DND-41 (cell line): ENCODE measurements at places on chromosomes 7 and 10.

DNA sequence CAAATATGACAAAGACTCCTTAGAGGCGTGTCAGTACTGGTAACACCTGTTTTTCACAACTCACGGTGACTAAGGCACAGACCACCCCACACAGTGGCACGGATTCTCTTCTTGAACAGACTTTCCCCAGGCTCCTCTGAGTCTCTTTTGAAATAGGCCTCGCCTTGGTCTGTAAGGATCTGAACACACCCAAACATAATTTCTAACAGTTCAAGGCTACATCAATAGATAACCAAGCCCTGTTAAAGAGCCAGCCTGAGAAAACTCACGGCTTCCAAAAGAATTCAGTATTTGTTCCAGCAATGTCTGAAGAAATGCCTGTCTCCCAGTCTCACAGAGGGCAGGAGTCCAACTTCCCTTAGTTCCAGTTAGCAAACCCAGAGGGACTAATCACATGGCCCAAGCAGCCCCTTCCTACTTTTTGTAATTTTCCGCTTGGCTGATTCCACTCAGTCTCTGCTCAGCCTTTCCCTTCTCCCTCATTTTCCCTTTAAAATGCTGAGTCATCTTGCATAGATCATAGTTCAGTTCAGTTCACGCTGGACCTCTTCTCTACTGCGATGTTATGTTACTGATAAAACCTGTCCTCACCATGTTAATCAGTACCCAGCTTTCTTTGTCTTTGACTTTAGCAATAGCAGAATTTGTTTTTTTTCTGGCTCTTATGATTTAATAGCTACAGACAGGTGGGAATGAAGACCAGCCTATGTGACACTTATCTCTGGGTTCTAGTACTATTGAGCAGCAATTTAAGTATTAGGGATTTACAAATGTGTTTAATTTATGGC lies 22.6 kb upstream of the AKR1C3 start:
- DNase-seq, result no peak

DNA sequence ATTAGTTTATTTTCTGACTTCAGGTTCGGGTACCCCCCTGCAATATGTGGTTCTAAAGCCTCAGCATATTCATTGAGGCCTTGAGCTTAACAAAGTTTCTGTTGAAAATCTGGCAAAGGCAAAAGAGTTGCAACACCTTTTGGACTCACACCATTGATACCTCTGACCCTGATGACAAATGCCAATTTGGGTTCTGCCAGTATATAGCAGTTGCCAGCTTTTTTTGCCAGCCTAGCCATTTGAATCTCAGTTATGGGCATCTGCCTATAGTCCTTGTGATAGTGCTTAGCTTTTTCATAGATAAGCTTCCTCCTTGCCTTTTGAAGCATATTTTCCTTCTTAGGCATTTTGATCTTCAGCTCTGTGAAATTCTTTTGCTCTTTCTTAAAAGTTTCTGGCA lies 31.9 kb downstream of the LIPJ start:
- DNase-seq, result no peak

DNA sequence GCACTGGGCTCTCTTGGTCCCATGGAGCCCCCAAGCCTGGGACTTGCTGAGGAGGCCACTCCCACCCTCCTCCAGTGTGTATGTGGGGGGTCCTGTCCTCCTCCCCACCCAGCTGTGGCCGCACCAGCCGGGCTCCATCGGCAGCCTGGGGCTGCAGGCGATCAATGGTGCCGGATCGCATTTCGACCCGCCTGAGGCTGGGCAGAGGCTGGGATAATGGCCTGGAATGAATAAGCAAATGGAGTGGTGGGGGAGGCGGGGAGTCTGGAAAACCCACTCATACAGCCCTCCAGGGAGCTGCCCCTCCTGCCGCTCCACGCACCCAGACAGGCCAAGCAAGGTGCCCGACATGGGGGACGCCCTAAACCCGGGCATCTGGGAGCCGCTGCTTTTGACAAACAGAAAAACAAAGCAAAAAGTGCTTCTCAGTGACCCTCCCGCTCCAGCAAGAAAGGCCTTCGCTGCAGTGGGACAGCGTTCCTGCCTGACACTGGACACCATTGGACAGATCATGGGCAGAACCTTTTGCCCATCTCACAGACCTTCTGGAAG lies 160.5 kb downstream of the NRF1 start:
- DNase-seq, result no peak

GRCh38 chr7:155129186-155129585 lies 59.1 kb downstream of the HTR5A start:
- DNase-seq, result no peak

GRCh38 chr7:101453617-101454016 lies 90.9 kb downstream of the COL26A1 start:
- DNase-seq, result no peak

- DNase-seq, result no peak
Observed at GRCh38 chr7:22934473-22935065, 79.4 kb downstream of the HYCC1 start.

- DNase-seq, result no peak
Observed at GRCh38 chr10:23370106-23370505, 25.5 kb upstream of the C10orf67 start.

GRCh38 chr7:155108144-155108901 lies 38.2 kb downstream of the HTR5A start:
- DNase-seq, result no peak

GRCh38 chr7:77799078-77799964 lies 748 bp downstream of the PHTF2 start:
- peak; percentile 56 for DNase-seq

DNA sequence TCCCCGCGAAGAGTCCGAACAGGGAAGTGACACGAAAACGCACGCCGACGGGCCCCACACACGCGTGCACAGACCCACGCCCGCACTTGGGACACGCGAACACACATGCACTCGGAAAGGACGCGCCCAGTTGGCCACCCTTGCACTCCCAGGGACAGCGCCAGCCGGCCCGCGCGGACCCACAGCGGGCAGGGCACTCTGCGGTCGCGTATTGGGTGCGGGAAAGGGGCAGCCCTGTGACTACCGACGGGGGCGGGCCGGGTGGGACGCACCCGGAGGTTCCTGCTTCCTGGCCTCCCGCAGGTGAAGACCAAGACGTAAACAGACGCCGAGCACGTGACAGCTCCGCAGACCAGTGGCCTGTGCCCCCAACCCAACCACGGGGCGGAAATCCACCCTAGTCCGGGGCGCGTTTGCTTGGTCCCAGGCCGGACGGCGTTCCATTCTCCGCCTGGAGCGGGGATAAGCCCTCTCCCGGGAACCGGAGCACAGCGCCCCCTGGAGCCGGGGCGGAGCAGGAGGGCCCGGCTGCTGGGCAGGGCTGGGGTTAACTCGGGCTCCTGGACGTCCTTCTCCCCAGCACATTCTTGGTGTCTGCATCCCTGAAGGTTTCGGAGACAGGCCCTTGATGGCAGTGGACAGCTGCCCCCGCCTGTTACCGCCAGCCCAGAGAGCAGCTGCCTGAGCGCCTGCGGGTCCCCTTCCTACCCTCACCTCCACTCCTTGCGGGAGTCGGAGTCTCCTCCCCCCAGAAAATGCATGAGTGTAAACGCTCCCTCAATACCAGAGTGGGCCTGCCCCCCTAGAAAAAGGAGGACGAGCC lies 2.0 kb upstream of the LZTS2 start:
- DNase-seq, result peak; percentile 70

GRCh38 chr10:102485093-102485784 lies 17.3 kb downstream of the ACTR1A start:
- no peak for DNase-seq

- DNase-seq, result no peak
Observed at GRCh38 chr10:58514111-58514770, 1.6 kb downstream of the BICC1 start.

DNA sequence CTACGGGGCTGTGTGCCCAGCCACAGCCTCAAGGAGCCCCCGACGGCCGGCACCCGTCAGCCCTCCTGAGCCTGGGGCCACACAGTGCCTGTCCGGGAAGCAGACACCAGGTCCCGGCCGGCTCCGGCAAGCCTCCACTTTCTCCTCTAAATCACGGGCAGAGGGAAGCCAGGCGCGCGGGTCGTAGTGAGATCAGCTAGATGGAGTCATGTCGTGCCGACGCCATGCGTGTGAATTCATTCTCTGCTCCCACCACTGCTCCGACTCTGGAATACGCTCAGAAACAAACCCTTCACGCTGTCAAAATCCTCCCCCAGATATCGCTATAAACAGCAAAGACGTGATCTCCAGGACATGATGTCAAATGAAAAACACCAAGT lies 93.7 kb upstream of the DNAAF5 start:
- DNase-seq, result no peak

- no peak for DNase-seq
Observed at GRCh38 chr10:28906934-28907333, 229.6 kb downstream of the BAMBI start.

DNA sequence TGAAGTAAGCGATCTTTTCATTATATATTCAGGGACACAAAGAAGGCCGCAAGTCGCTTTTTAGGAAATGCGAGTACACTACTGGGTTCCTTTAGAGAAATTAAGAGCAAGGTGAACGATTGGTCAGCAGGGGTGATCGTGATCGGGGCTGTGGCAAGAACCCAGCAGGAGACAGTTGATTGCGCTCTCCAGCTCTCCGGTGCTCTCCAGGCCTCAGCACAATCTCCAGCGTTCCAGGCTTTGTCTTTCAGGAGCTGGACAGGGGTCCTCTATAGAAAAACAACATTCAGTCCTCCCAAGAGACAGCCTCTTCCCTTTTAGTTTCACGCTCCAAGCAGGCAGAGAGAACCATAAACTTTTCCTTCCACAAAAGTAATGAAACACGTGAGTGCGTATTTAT lies 170.5 kb upstream of the KLF6 start:
- DNase-seq, result no peak

GRCh38 chr7:107414198-107414597 lies 55.7 kb upstream of the GPR22 start:
- DNase-seq, result no peak

GRCh38 chr7:157560258-157560654 lies 223.5 kb downstream of the DNAJB6 start:
- no peak for DNase-seq

DNA sequence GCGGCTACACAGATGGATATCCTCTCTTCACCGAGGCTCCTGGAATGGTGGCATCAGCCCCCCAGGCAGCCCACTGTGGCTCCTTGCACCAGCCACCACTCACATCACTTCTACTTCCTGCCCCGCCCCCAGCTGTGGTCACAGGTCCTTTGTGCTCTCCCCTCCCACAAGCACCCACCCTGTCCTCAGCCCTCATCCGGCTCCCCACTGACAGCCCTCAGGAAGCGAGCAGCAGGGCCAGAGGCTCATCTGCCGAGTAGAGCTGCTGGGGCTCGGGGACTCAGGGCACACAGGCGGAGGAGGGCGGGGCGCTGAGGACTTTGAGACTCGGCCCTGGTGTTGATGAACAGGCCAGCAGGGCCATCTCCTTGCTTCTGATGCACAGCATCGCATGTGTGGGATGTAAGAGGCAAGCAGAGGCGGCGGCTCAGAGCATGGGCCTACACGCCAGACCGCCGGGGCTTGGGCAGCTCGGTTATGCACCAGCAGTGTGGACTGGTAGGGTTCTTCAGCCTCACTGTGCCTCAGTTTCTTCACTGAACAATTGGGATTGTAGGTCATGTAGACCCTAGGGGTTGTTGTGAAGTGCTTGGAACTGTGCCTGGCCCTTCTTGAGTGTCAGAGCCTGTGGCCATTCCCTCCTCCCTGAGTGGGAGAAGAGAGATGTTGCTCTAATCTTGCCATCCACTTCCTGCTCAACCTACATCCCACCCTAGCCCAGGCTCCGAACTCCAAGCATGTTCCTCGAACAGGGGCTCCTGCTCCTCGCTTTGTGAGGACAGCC lies at the start of gene PRF1:
Gene PRF1 (minus strand): TSS at position 77 of the 784 bp plus-strand sequence. CDS start 1,839 bp downstream, outside the sequence.
- peak; percentile 94 for DNase-seq

- DNase-seq, result no peak
Observed at GRCh38 chr7:47792521-47793121, 155.6 kb downstream of the PKD1L1 start.

- peak; percentile 39 for DNase-seq
Observed at GRCh38 chr10:7045891-7046599, 364.8 kb downstream of the SFMBT2 start.

- DNase-seq, result no peak
Observed at GRCh38 chr10:61822781-61823230, 78.7 kb upstream of the ARID5B start.

DNA sequence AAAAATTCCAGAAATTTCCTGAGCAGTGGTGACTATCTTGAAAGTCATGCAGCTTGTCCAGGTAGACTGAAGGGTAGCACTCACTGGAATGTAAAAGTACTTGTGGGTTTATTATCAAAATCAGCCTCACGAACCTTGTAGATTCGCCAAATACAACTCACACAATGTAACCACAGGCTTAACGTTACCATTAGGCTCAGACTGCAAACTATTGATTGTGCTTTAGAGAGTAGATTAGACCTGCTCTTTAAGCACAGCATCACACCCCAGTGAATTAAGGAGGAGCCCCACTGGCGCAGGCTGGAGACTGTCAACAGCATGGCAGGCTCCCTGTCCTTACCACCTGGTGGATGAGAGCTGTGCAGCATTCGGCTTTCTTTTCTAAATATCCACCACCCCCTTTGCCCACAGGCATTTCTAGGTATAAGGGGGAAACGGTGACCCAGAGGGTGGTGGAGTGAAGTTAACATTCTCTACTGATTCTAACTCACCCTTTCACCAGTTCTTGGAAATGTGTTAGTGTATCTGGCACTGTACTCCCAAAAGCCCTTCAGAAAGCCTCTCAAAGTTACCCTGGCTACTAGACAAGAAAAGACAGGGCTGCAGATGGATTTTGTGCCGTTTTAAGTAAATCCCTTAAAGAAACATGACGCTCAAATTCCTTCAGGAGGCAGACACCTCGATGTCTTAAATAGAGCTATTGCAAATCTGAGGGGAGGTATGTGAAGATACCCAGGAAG lies 56.6 kb downstream of the GSDME start:
- no peak for DNase-seq

DNA sequence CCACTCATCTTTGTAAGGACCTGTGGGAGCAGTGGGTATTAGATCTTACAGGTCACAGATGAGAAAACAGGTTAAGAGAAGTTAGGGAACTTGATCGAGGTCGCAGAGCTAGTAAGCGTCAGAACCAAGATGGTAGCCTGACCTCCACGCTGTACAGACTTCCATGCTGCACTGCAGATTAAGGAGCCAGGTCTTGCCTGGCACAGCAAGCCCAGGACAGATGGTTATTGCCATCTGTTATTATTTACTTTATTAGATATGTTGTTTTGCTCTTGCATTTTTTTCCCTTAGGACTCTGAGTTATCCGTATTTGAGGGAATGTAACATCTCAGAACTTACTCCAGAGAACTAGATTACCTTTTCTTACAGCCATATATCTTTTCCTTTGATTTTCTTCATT lies 147.2 kb downstream of the NSUN6 start:
- DNase-seq, result no peak

DNA sequence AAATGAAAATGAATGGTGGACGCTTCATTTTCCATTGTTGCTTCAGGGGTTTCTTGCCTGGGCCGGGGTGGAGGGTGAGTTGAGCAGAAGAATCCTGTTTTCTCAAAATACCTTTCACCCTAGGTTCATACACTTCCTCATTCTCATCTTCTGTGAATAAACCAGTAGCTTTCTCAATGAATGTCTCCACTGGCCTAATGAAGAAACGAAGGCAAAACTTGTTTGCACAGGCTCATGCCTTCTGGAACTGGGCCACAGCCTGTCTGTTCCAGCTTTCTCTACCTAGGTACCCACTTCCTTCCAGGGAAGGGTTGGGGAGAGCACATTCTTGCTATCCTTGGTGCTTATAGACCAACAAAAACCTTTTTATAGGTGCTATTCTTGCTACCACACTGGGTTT lies 21.3 kb downstream of the STMP1 start:
- DNase-seq, result no peak
